Stimulated activated CD4-positive, alpha-beta T cell treated with anti-CD3 and anti-CD28 coated beads, Interleukin-4, amount 100 ng/mL, for 4 hours (primary cell): ENCODE measurements at places on chromosomes 2 and 18.
A peak's percentile ranks its signal among the peaks of the same experiment; 100 is the strongest.

DNA sequence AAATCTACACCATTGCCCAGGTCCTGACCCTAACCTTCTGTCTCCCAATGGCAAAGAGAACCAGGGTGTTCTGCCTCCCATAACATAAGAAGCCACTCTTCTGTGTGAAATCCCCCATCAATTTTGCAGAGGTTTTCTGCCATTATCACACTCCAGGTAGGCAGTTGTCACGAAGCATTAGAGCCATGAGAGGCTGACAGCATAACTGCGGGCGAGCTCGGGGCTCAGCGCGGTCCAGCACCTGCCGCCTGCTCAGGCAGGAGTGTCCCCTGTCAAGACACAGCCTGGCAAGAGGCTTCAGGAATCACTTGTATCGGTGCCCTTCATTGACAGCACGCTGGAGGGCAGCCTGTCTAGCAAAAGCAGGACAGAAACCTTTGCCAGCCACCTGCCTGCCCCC is 251.2 kb downstream of the SATB2 start:
- DNase-seq = no peak

- DNase-seq = no peak
Observed at GRCh38 chr2:231546014-231546715, 15.9 kb upstream of the NMUR1 start.

DNA sequence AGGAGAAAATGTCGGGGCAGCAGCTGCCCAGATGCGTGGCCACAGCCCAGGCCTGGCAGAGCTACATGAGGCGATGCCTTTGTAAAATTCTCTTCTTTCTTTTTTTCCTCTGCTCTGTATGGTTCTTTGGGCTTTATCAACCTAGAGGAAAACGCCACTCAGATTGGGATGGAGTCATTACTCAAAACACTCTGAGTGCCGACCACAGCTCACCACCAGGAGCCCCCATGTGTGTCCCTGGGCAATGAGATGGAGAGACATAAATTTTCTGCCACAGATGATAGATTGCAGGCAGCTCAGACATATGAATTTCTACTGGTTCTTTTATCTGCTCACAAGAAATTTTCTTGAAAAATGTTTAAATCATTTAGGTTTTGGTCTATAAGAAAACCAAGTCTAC is 56.0 kb downstream of the PARD6G start:
- no peak for DNase-seq

DNA sequence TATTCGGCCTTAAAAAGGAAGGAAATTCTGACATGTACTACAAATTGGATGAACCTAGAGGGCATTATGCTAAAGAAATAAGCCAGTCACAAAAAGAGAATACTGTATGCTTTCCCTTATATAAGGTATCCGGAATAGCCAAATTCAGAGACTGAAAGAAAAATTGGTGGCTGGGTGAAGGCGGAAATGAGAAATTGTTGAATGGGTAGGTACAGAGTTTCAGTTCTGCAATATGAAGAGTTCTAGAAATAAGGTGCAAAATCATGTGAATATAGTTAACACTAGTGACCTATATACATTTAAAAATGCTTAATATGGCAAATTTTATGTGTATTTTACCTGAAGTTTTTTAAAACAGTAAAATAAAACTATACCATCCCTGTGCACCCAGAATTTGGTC is 43.1 kb downstream of the RMP24 start:
- no peak for DNase-seq

GRCh38 chr2:178101321-178102079 is 10.7 kb upstream of the RBM45 start:
- no peak for DNase-seq

- no peak for DNase-seq
Observed at GRCh38 chr2:1862608-1863280, 118.4 kb upstream of the PXDN start.

DNA sequence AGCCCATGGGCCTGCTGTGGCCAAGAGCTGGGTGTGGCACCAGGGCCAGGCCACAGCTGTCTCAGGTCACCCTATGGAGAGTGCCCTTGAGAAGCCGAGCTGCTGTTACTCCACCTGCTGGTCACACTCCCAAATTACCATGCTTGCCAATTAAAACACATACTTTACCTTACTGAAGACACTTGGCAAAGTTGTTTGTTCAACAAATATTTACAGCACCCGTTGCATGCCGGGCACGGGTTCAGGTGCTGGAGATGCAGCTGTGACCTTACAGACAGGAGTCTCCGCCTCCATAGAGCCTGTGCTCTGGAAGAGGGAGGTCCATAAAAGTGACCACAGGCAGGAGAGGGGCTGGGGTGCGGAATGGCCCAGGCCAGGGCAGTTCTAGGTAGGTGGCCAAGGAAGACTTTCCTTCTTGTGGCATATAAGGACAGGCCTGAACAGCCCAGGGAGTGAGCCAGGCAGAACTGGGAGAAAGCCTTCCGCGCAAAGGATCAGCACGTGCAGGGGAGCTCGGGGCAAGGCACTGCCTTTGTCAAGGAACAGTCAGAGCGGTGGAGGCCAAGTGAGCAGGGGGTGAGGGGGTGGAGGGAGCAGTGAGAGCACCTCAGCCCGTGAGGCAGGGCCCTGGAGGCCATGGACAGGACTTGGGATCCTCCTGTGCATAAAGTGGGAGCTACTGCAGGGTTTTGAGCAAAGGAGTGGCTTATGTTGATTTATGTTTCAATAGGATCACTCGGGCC is 23.6 kb upstream of the RBM44 start:
- DNase-seq = peak; percentile 33

- no peak for DNase-seq
Observed at GRCh38 chr2:238651306-238652052, 196.4 kb upstream of the TWIST2 start.

DNA sequence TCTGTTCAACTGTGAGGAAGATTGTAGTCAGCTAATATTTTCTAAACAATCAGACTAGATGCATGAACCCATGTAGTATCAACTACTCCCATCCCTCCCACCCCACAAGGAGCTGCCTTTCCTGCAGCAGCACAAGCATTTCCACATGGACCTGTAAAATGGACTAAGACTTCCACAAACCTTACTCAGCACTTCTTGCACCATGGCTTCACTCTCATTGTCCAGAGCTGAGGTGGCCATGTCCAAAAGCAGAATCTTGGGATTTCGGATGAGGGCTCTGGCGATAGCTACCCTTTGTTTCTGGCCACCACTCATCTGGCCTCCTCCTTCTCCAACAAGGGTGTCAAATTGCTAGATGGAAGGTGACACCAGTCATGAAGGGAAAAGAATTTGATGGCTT is 61.3 kb downstream of the ABCB11 start:
- no peak for DNase-seq

GRCh38 chr2:41241325-41242000 is 789.6 kb upstream of the SLC8A1 start:
- no peak for DNase-seq

- DNase-seq = no peak
Observed at GRCh38 chr2:206942592-206943478, 3.5 kb downstream of the CPO start.

DNA sequence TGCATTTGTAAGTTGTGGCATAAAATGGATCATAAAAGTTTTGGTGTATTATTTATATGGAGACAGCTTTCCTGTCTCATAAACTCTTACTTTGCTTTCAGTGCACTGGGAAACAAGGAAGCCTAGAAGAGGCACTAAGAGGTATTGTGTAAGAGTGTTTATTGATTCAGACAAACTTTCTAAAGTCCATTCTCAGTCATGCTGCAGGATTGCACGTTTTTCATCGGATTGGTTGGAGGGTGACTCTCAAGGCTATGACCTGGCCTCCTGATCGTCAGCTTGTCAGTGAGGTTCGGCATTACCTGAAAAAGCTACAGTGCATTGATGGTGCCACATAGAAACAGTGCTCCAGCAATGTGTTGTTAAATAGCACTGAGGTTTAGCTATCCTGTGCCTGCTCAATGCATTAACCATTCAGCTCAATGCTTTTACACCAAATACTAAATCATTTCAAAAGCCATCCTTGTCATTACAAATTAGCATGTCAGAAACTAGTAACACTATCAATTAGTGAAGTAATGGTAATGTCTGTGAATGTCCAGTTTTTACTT is 545.5 kb downstream of the CBLN2 start:
- DNase-seq = no peak

DNA sequence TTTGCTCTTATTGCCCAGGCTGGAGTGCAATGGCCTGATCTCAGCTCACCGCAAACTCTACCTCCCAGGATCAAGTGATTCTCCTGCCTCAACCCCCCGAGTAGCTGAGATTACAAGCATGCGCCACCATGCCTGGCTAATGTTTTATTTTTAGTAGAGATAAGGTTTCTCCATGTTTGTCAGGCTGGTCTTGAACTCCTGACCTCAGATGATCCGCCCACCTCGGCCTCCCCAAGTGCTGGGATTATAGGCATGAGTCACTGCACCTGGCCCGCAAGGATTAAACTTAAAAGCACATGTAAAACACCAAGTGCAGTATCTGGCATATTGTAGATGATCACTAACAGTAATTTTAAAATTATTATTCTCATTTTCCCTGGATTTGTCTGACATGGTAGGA is 72.9 kb downstream of the C1QL2 start:
- DNase-seq = no peak

DNA sequence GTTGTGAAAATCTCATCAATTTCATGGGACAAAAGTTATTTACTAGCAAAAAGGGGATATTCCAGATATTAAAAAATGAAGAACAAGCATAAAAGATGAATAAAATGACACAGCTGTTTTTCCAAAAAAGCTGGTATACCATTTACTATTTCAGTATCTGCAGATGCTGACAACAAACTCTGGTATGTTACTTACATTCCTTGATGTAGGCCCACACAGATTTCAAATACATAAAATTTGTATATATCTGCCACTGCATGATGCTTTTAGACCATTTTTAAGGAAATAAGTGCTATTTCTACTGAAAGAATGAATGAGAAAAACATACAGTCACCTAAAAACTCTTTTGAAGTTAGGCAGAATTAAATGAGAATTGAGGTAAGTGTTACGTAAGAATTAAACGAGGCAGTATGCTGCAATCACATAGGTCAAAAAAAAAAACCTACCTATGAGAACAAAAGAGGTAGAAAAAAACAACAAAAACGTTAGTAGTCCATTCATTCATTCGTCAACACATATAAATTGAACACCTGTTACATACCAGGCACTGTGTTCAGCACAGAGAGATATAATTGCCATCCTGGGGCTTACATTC is 32.5 kb downstream of the ARL5A start:
- DNase-seq = no peak

- no peak for DNase-seq
Observed at GRCh38 chr2:211085056-211085680, 528.8 kb downstream of the CPS1 start.

DNA sequence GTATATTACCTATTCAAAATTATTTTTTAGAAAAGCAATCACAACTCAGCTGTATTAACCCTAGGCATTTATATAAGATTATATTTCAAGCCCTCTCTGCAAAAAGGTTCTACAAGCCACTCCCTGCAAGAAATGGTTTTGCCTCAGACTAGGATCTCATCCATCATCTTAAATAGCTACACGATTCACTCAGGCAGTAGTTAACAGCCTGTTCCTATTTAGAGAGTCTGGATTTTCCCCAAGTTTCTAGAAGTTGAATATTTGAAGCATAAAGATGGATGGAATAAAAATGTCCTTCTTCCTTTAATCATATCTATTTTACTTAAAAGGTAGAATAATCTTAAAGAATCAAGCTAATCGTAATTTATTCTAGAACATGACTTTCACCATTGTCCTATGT is 167.1 kb upstream of the STK17B start:
- no peak for DNase-seq

- DNase-seq = no peak
Observed at GRCh38 chr18:31436825-31437224, 10.7 kb upstream of the DSG3 start.

GRCh38 chr2:38634684-38635083 is 31.2 kb upstream of the GALM start:
- no peak for DNase-seq

GRCh38 chr2:29528371-29528770 is 393.0 kb downstream of the ALK start:
- DNase-seq = no peak

GRCh38 chr2:176156301-176156806 is 753 bp upstream of the HOXD3 start:
- DNase-seq = no peak

DNA sequence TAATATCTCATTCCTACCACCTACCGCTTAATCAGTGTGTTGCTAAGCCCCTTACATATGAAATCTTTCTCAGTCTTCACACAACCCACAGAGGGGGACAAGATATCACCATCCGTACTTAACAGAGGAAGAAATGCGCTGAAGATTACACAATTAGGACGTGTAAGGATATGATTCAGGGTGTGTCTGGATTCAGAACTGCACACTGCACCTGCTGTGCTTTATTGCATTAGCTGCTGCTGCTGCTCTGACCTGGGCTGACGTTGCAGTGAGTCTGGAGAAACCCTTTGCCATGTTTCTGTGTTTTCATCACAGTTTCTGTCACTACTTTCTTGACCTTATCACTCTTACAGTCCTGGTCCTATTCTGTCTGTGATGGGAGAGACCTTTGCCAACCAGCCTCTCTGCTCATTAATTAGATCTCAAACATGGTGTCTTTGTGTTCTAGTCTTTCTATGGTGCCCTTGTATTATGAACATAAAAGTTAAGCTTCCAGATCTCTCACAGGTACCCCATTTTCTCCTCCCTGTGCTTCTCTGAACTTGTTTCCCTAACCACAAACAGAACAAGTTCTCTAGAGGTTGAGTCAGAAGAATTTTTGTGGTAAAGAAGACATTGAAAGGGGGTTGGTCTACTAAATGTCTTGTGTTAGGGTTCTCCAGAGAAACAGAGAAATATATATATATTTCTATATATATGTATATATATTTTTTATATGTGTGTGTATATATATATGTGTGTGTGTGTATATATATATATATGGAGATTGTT is 92.9 kb upstream of the CYP1B1 start:
- DNase-seq = no peak

DNA sequence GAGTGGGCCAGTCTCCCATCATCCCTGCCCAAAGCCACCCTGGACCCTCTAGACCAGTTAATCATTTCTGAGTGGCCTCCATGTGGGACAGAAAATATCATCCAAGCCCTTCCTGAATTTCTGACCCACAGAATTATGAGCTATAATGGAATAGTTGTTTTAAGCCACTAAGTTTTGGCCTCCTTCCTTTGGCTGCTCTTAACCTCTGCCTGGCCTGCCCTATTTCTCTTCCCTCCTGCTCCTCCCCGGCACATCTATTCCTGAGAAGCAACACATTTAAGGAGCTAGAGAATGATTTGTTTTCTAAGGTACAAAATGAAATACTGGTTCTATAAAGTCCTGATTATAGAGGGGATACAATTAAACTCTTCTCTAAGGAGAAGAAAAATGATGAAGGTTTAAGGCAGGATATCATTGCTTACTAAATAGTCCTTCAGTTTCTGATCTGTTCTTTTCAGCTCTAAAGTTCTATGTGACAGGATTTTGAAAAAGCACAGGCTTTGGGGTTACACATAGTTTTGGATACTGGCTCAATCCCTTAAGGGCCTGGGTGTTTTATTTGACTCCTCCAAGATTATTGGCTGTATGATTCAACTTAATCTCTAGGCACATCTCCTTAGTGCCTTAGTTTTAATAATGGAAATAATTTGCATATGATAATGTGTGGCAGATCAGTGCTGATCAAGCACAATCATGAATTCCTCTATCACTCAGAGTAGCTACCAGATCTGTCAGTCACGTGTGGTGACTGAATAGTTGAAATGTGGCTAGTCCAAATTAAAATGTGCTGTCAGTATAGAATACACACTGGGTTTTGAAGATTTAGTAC is 240.3 kb downstream of the VAPA start:
- DNase-seq = no peak

GRCh38 chr2:234881413-234882241 is 70.2 kb upstream of the SH3BP4 start:
- DNase-seq = peak; percentile 10
